B cell (primary cell): ENCODE measurements at places on chromosomes 12 and 14. TPM values are rescaled to one million over a fixed set of nuclear protein-coding genes. Genes with fewer than 3 reads are reported as not detected.

- no peak for DNase-seq
These were observed 479.4 kb upstream of the NOVA1 start for GRCh38 chr14:27077214-27077613.

- DNase-seq: no peak
These were observed 446.4 kb downstream of the EGLN3 start for GRCh38 chr14:33504246-33505099.

- DNase-seq: no peak
These were observed 78.9 kb upstream of the CISTR start for GRCh38 chr12:53830631-53831030.

- DNase-seq: no peak
These were observed 25.5 kb upstream of the EMP1 start for GRCh38 chr12:13170892-13171490.

GRCh38 chr12:53115112-53115890 is 12.0 kb downstream of the SOAT2 start:
- DNase-seq: no peak

POTEM gene
- total RNA-seq: 0.17 TPM in 1 of 2 replicates, not detected in the other

PZP gene
- total RNA-seq: not detected in 2 replicates

PLCZ1 gene
- total RNA-seq: not detected in 2 replicates

ERH gene
- 156 and 169 TPM in 2 replicates for total RNA-seq
